Nucleus accumbens (tissue), 56 donors: ENCODE measurements at places on chromosomes 2 and 18.

DNA sequence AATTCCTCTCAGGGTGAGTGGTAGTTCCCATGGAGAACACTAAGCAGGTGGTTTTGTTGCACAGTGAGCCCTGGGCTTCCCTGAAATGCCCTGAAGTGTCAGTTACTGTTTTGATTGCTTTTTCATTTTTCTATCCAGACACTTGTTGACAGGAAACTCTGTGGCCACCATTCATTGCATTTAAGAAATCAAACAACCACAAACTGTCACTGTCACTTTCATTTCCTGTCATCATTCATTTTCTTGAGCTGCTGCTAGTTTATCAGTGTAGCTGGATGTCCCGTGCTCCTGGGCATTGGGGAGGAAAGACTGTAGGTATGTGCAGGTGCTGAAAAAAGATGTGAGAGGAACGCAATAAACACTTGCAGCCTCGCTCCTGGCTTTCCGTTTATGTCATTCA, 891.6 kb upstream of the ZEB2 start:
- no peak for DNase-seq

- DNase-seq: no peak
Measured at GRCh38 chr2:99101697-99102096, 39.8 kb upstream of the C2orf15 start.

- DNase-seq: no peak
Measured at GRCh38 chr18:3742541-3742940, 292.6 kb downstream of the TGIF1 start.

- no peak for DNase-seq
Measured at GRCh38 chr2:162072181-162072702, 1.8 kb downstream of the DPP4 start.

- DNase-seq: no peak
Measured at GRCh38 chr2:69985688-69986087, 24.3 kb upstream of the ASPRV1 start.

DNA sequence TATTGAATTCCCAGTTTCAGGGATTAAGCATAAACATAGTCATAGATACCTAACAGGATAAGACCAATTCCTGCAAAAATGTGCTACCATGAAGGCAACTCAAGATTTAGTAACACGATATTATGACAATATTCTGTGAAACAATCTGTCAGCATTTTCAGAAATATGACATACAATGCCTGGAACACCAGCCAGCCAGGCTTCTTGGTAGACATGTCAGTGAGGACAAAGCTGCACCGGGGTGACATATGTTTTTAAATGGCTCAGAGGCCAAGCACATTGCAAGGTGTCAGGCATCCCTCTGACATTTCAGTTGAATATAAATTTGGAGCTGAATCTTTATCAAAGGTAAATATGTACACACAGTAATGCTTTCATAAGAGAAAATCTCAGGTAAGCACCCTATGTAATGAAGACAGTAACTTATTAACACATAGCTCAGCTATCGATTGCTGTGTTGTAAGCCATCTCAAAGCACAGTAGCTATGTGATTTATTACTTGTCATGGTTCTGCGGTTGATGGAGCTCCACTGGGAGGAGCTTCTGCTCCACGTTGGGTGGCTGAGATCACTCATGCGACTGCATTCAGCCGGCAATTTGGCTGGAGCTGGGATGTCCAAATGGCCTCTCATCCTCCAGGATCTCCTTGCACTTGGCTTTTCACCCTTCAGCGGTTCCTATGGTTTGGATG, 31.9 kb upstream of the EML6 start:
- no peak for DNase-seq

- DNase-seq: no peak
Measured at GRCh38 chr2:37711308-37711731, 39.9 kb upstream of the CDC42EP3 start.

- DNase-seq: no peak
Measured at GRCh38 chr2:62201307-62201706, 5.4 kb downstream of the B3GNT2 start.

DNA sequence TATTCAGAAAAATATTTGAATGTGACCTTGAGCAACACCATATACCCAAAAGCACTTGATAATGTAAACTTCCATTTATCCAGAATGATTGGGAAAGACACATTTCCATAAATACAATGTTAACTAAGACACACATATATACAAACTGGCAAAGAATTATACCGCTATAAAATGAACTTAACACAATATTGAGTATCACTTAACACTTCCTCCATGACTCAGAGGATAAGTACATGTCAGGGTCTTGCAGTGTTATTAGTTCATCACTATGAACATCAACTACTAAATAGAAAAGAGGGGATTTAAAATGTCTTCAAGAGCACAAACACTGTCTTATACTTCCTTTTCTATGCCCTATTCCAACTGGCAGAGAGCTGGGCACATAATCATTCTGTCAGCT, 18.6 kb downstream of the WDSUB1 start:
- no peak for DNase-seq

DNA sequence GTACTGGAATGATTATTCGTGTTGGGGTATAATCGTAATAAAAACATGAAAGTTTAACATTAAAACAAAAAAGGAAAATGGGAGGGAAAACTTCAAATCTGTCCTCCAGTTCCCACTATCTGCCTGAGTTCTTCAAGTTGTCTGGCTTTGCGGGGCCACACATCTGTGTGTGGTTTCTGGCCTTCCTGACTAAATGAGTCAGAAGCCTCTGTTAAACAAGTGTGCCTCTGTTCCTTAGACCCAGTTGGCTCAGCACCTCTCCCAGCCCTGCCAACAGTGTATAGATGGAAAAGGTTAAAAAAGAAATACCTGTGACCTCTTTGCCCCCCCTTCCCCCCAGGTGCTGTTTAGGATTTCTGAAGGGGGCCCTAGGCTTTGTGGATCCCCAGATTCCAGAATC, 30.2 kb downstream of the XDH start:
- DNase-seq: no peak

- DNase-seq: no peak
Measured at GRCh38 chr18:48308027-48308635, 101.1 kb downstream of the ZBTB7C start.

GRCh38 chr2:135664623-135665068, 77.0 kb upstream of the UBXN4 start:
- no peak for DNase-seq

DNA sequence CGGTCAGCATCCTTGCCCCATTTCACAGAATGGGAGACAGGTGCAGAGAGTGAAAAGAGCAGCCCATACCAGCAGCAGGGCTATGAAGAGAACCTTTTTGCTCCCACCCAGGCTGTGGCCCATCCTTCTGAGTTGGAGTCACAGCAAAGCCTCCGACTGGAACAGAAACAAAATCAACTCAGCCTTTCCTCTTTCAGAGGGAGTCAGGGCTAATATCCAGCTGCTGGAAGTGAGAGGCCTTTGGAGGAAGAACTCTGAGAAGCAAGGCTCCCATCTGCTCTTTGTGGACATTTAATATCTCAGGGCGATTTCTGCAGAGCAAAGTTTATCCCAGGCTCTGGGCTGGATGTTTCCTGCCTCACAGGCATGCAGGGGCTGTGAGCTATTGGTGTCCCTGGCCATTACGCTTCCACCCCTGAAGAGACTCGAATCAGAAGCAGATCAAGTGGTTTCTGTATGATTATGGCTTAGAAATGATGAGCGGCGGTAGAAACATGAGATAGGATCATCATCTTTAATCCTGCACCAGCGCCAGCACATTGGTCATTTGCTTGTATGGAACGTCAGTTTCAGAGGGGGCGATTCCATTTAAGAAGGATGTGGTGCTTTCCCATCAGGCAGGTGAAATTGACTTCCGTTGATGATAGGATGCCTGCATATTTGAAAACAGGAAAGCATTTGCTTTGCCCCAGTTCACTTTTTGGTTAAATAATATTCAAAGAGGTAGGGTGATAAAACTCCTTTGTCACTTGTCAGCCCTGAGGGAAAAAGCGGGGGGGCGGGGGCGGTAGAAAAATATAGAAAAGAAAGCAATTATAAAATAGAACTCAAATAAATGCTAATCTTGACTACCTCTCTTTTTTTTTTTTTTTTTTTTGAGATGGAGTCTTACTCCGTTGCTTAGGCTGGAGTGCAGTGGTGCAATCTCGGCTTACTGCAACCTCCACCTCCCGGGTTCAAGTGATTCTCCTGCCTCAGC, 152.4 kb downstream of the LRRC30 start:
- DNase-seq: no peak

DNA sequence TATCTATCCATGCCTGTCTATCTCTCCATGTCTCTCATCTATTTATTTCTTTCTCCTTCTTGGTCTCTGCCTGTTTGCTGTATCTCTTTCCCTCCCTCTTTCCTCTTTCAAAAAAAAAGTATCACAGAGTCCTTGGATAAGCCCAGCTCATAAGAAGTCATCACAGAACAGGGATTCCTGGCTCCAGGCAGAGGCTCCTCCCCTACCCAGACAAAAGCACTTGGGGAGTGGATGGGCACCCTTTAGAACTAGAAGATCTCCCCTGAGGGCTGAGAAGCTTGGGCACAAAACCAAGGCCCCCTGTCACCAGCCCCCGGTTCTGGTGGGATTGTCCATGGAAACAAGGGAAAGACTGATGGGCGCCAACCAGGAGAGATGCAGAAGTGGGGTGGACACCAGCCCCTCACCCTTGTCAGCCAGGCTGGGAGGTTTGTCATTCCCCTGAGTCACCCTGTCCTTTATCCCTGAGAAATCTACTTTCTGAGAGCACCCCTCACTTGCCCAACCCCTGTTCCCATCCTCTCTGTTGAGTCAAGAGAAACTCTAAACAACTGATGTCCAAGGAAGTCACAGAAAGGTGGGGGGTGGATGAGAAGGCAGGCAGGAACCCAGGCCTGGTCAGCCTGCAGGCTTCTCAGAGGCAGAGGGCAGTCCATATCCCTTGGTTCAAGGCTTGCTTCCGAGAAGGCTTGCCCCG, 127.1 kb downstream of the TNS1 start:
- DNase-seq: no peak

GRCh38 chr2:172394002-172394401, 33.4 kb upstream of the ITGA6 start:
- DNase-seq: no peak

GRCh38 chr2:48274040-48274439, 255.9 kb upstream of the STON1 start:
- DNase-seq: no peak

- no peak for DNase-seq
Measured at GRCh38 chr2:189369566-189369965, 71.7 kb upstream of the WDR75 start.

GRCh38 chr2:124163840-124164239, 138.8 kb downstream of the CNTNAP5 start:
- DNase-seq: no peak

GRCh38 chr2:65186872-65187851, 40.5 kb upstream of the ACTR2 start:
- DNase-seq: peak; percentile 59

- no peak for DNase-seq
Measured at GRCh38 chr2:27370816-27371620, 602 bp downstream of the SNX17 start.

DNA sequence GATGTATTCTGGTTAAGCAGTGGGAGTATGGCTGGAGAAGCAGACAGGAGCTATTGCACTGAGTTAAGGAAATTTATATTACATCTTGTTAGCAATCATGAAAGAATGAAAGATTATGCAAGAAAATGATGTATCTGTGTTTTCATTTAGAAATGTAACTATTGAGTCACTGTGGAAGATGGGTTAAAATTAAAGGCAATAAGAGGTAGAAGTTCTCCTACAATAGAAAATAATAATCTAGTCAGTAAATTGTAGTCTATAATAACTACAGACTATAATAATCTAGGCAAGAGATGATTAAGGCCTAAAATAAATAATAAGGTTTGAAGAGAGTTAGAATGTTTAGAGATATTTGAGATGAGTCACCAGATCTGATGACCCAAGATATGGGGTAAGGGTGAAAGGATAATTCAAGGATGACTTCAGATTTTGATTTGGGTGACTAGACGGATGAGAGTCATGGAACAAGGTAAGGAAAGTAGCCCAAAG, 371.9 kb upstream of the KCNH7 start:
- no peak for DNase-seq

GRCh38 chr2:126302043-126302442, 353.9 kb upstream of the GYPC start:
- DNase-seq: no peak

GRCh38 chr18:10094154-10094553, 180.3 kb downstream of the VAPA start:
- DNase-seq: no peak

- no peak for DNase-seq
Measured at GRCh38 chr2:108570416-108570815, 36.1 kb downstream of the LIMS1 start.

DNA sequence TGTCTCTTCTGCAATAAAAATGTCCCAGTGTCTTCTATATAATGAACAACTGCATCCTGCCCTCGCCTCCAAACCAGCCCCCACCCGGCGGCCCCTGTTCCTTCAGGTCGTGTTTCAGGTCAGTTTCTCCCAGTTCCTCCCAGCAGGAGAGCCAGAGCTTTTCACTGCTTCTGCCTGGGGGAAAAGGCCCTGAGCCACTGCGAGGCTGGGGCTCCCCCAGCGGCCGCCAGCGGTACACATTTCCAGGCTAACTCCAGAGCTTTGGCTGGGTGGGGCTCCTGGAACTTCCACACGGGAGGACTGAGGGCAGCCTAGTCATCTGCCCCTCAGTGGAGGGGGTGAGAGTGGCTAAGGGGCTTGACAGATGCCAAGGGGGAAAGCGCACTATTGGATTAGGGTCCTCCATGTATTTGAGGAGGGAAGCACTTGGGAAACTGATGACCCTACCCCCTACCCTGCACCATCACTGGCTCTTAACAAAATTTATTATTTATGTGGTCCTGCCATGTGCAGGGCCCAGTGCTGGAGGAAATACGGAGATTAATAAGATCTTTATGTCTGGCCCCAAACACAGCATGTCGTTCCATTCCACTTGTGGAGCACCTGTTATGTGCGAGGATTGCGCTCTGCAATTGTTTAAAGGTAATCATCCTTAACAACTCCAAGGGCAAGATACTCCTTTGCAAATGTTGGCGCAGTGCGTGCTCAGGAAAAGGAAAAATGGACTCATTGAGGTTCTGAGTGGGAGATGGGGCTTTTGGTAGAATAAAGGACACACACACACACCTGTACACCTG, 17.3 kb upstream of the CYS1 start:
- peak; percentile 62 for DNase-seq

DNA sequence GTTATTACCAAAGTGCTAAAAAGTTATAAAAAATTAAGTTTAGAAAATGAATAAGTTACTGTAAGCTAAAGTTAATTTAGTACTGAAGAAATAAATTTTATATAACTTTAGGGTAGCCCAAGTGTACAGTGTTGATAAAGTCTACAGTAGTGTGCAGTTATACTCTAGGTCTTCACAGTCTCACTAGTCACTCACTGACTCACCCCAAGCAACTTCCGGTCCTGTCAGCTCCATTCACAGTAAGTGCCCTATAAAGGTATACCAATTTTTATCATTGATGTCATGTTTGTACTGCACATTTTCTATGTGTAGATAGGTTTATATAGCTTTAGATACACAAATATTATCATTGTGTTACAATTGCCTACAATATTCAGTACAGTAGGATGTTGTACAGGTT, 518.3 kb upstream of the PIK3C3 start:
- no peak for DNase-seq

DNA sequence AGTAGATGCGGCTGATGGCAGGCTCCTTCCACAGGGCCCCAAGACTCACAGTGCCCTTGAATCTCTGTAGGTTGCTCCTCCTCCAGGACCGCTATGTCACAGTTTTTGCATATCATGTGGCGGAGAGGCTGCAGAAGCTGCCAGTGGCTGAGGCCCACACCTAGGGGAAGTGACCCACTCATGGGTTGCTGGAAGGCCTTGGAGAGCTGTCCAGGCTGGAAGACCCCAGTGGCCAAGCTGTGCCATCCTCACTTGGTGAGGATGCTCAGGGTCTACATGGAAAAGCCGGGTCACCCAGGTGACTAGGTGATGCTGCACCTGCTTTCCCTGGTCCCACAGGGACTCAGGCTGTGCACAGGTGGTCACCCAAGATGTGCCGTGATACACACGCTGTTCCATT, 90.6 kb downstream of the SEPTIN10 start:
- DNase-seq: no peak
